ENCODE measurements at places on chromosomes 7 and 10. TPM values are rescaled to one million over a fixed set of nuclear protein-coding genes. Genes with fewer than 3 reads are reported as not detected.

Gene WEE2
- total RNA-seq: not detected

Gene C10orf67
- 0.34 TPM for total RNA-seq

Gene ZFYVE27
- 20.5 TPM for total RNA-seq

Gene MSRB2
- 26.9 TPM for total RNA-seq

Gene SUN3
- not detected for total RNA-seq

GRCh38 chr7:103395071-103395470, 47.6 kb downstream of the PSMC2 start:
- no peak for DNase-seq

GRCh38 chr10:108872854-108873253, 1050.5 kb downstream of the XPNPEP1 start:
- DNase-seq: no peak

DNA sequence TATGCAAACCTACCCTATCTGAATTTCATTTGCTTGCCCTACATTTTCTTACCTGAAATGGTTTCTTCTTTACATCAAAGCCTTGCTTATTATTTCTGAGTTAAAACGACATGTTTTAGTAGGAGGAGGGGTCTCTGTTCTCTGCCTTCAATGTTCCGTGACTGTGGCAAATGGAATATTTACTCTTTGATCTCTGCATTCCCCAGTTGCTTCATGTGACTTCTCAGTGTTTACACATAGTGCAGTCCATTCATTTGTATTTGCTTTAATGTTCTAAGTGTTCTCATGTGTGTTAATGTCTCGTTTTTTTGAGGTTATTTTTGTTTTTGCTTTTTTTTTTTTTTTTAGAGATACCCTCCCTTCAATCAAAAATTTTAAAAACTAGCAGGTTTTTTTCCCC, 75.8 kb downstream of the GNAI1 start:
- DNase-seq: no peak

GRCh38 chr7:86916277-86916825, 143.1 kb downstream of the ELAPOR2 start:
- DNase-seq: no peak

DNA sequence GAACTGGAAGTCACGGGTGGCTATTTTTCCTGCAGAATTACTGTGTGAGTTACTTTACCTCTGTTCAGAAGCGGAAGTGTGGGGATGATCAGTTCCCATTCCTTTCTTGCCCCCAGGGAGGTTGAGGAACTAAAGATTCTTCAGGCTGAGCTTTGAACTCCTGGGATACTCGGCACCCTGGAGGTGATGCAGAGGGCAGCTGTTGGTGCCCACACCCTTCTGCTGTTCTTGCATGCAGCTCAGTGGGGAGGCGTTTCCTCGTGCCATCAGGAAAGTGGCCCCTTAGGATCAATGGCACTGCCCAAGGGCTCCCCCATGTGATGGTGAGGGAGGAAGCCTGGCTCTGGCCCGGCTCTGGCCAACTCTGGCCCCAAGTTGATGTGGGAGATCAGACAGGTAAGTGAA, 44.7 kb upstream of the MXI1 start:
- DNase-seq: no peak

DNA sequence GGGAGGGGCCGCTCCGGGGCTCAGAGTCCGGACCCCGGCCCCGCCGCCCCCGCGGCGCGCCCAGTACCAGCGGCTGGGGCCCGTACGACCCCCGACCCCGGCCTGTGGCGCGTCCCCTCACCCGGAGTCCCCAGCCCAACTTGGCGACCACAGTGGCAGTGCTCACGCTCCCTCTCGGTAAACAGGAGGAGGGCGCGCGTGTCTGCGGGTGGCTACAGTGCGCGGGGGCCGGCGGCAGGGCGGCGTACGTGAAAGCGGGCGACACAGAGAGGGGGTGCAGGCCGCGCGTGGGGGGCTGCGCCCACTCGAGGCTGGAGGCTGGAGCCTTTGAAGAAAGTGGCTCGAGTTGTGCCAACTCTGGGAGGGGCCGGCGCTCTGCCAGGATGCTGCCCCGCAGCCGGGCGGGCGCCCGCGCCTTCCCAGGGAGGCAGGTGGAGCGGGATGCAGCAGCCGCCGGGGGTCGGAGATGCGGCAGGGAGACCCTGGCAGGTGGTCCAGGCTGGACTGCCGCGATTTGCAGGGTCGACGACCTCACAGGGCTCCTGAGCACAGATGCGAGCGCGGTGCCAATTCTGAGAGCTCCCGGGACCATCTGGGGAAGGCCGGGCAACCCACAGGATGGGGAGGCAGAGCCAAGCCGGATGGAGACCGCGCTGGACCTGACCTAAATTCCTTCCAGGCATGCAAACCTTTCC, 655 bp downstream of the PTPRE start:
- DNase-seq: no peak

- peak; percentile 38 for DNase-seq
These were observed 89.9 kb downstream of the REEP3 start for GRCh38 chr10:63611078-63611477.

GRCh38 chr7:46741938-46742540, 821.0 kb upstream of the IGFBP3 start:
- no peak for DNase-seq

DNA sequence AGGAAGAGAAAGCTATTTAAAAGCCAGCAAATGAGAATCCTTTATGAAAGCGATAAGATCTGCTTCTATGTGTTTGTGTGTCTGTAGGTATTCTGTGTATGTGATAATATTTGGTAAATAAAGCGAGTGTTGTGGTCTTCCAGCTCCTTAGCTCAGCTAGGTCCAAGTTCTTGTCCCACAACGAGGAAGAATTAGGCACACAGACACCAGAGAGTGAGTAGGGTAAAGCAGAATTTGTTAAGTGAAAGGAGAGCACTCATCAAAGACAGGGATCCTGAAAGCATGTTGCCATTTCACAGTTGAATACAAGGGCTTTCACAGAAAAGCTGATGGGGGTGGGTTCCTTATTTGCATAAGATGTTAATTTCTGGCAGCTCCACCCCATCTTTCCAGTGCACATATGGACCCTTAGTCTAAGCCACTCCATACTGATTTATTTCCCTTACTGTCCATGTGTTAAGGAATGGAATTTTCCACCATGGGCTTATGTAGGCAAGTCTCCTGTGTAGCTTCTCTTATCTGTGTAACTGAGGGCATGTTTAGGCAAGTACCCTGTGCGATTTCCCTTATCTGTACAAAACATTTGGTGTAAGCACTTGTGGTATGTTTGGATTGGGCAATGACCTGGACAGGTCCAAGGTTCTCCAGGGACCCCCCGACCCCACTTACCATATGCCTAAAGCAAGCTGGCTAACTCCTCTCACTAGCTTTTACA, 165.9 kb upstream of the VIPR2 start:
- no peak for DNase-seq

- peak; percentile 73 for DNase-seq
These were observed 94.3 kb downstream of the ZMIZ1 start for GRCh38 chr10:79162861-79163665.

GRCh38 chr7:39507866-39508551, 58.2 kb upstream of the YAE1 start:
- DNase-seq: peak; percentile 13

GRCh38 chr10:86373251-86373650, 6.7 kb upstream of the GRID1 start:
- DNase-seq: no peak

DNA sequence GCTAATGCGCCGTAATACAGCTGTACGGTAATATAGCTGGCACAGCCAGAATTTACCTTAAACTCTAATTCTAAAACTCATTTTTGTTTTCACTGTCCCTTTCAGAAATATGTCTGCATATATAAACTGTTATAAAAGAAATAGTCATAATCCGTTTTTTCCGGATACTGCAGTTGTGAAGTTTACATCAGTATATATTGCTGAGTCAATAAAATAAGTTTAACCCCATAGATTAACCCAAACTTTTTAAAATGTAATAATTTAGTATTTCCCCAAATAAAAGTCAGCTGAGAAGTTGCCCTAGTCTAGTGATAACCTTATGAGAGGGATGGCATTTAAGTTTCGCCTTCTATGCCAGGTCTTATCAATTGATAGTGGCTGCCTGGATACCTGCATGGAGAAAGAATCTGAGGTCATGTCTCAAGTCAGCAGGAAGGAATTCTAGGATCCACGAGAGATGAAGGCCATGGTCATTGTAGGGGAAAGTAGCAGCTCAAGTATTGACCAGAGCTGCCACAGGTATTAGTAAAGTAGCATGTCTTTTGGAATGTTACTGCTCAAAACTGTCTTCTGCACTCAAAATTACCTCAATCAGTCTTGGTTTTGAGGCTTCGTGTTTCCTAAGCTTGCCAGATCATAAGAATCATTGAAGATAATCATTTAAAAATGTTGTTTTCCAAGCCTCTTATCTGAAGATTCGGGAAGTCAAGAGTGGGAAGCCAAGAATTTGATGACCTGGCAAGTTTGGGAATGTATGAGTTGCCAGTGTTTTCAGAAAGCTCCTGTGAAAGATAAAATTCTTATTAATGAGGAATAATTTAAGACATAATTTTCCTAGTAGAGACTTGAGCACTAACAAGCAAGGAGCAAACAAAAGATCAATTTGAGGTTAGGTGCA, 10.8 kb downstream of the PRPS1L1 start:
- no peak for DNase-seq

DNA sequence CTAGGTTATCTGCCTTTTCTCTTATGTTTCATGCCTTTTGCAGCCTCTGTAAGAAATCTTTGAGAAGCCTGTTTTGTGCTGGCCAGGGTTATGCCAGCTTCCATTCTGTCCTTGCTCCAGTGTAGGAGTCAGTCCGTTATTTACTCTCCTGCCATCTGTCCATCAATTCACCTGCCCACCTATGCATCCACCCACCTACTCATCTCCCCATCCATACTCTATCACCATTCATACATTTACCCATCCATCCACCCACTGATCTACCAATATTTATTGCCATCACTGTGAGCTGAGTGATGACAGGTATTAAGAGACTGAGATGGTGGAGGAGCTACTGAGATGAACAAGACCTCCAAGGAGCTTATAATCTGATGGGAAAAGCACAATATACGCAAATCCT, 12.7 kb upstream of the PPIF start:
- DNase-seq: no peak

GRCh38 chr7:150556521-150557138, 10.6 kb upstream of the GIMAP4 start:
- no peak for DNase-seq

- no peak for DNase-seq
These were observed 73.9 kb downstream of the VTI1A start for GRCh38 chr10:112520914-112521313.

DNA sequence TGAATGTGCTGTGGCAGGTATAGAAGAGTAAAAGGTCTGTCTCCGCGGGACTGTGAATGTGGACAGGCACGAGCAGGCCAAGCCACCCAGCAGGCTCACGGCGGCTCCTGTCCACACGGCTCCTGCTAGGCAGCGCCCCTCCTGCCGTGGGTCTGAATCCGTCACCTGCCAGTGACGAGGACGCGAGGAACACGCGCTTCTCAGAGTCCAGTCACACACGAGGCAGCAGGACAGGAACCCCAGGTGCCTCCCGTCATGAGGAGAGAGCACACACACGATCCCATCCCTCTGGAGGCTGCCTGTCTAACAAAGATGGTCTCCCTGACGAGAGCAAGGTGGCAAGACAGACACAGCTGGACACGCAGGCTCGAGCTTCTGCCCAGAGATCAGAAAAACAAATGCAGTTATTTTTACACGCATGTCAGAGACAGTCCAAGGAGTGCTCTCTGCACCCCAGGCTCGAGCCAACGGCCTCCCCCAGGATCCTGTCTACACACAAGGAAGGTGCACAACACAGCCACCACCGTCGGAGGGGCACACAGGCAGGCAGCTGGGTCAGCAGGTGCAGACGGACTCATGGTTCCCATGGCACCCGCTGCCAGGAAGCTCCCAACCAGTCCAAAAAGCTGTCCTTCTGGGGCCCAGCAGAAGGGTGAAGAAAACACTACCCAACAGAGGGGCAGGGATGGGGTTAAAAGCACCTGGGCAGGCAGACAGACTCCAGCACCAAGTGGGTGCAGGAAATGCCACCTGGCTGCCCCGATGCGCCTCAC, 103.2 kb downstream of the MAD1L1 start:
- no peak for DNase-seq

- no peak for DNase-seq
These were observed 34.1 kb upstream of the CC2D2B start for GRCh38 chr10:95873651-95874050.

GRCh38 chr10:118785551-118785950, 30.8 kb upstream of the CACUL1 start:
- DNase-seq: no peak

Measured in HFFc6 (cell line).